ENCODE measurements at places on chromosomes 3 and 15.

- no peak for DNase-seq
These were observed 7.6 kb upstream of the C3orf38 start for GRCh38 chr3:88142094-88142624.

- peak; percentile 2 for DNase-seq
These were observed 619 bp downstream of the TTBK2 start for GRCh38 chr15:42919799-42920518.

DNA sequence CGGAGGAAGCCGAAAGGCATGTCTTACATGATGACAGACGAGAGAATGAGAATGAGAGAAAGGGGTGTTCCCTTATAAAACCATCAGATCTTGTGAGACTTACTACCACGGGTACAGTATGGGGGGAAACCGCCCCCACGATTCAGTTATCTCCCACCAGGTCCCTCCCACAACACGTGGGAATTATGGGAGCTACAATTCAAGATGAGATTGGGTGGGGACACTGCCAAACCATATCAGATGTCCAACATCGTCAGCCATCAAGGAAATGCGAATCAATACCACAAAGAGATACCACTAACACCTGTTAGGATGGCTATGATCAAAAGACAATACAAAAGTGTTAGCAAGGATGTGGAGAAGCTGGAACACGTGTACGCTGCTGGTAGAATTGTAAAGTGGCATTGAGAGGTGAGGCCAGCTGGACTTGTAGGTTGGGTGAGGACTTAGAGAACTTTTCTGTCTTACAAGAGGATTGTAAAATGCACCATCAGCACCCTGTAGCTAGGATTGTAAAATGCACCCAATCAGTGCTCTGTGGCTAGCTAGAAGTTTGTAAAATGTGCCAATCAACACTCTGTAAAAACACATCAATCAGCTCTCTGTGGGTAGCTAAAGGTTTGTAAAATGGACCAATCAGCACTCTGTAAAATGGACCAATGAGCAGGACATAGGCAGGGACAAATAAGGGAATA, 37.5 kb downstream of the VGLL4 start:
- no peak for DNase-seq

DNA sequence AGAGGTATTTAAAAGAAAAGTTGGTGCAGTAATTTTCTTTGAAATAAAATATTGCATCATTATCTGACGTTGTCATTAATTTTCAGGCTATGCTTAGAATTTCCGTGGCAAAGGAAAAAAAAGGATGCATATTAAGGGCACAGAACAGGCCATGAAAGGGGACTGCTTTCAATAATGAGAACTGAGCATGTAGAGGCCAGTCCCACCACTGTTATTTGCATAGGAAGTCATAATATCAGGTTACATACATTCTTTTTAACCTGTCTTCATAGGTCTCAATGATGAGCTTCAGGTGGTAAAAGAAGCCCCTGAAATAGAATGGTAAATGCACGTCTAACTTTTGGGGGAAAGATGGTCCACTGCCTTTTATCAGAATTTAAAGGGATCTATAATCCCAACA, 272.1 kb upstream of the ALCAM start:
- DNase-seq, result no peak

GRCh38 chr15:39613271-39613670, 32.4 kb downstream of the THBS1 start:
- no peak for DNase-seq

GRCh38 chr3:126258670-126259069, 78.3 kb upstream of the ALDH1L1 start:
- no peak for DNase-seq

- DNase-seq, result no peak
These were observed 21.3 kb downstream of the CNTN3 start for GRCh38 chr3:74593152-74593551.

GRCh38 chr15:47856071-47856470, 138.8 kb downstream of the SEMA6D start:
- no peak for DNase-seq

- no peak for DNase-seq
These were observed 244.9 kb downstream of the FGF12 start for GRCh38 chr3:192482391-192482790.

Data from stimulated activated CD8-positive, alpha-beta memory T cell treated with anti-CD3 and anti-CD28 coated beads, Interleukin-4, amount 100 ng/mL, for 4 hours (primary cell).